ENCODE measurements at places on chromosomes 16 and 17. TPM values are rescaled to one million over a fixed set of nuclear protein-coding genes. Genes with fewer than 3 reads are reported as not detected.

DNA sequence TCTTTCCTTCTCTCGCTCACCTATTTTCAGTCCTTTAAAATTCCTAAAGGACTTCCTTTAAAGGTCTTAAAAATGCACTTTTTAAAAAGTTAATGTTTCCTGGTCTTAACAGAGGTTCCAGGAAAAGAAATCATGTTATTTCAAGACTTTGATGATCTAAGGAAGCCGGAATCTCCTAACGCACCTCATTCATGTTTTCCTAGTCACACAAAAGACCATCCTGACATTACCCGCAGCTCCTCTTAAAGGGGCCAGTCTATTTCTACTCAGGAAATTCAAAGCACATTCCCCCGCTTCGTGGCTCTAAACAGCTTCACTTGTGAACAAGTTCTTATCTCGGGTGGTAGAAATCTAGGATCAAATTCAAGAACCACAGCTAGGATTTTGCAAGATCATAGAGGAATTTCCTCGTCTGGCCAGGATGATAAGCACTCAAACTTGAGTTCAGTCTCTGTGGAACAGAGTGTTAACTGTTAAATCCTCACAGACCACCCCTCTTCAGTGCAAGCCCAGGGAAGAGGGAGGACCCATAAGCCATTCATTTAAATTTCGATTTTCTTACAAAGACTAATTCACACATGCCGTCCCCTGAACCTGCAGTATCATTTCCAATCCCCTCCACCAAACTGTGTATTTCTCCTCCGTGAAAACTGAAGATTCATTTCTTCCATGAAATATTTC, 137.1 kb upstream of the AXIN2 start:
- no peak for DNase-seq

- no peak for DNase-seq
These were observed 7.0 kb downstream of the TPSD1 start for GRCh38 chr16:1262846-1263221.

DNA sequence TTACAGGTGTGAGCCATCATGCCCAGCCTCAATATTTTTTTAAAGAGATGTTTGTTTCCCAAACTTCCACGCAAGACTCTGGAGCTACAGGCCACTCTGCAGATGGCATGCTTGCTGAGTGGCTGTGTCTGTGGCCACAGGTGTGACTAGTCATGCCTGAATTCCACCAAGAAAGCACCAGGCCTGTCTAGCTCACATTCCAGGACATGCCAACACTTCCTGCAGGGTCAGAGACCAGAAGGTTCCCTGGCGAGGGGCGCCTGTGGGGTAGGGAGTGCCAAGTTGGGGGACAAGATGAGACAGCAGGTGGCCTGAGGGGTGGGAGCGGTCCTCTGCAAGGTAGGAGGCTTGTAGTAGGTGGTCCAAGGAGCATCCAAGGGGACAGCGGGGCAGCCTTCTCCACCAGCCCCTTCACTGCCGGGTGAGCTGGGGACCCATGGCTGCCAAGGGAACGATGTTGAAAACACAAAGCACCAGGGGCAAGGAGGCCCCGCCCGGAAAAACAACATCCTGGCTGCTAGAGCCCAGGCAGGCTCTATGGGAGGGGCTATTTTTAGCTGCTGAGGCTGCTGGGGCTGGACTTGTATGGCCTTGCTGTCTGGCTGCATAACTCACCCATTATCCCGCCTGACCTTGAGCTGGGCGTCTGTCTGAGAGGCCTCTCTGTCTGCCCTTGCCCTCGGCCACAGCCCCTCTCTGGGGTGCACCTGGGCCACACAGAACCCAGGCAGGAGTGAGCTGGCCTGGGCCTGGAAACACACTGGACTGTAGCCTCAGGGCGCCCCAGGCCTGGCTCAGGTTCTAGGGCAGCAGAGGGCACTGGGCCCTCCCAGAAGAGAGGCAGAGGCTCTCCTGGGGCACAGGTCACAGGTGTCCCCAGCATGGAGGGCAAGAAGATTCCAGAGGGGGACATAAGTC, 5.7 kb downstream of the TRIM47 start:
- peak; percentile 85 for DNase-seq

DNA sequence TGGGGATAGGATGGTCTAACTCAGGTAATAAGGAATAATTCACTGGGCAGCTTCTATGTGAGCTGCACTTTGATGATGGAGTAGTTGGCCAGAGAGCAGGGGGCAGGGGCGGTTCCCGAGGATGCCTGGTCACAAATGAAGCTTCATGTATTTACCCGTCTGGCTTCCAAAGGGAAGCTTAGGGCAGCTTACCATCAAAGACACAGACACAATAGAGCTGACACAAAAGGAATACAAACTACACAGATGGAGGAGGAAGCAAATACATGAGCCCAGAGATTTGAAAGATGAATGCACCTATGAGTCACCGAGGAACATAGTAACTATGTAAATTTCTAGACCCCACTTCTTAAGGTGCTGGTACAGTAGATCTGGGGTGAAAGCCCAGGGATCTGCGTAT, 8.7 kb upstream of the EMP2 start:
- no peak for DNase-seq

- no peak for DNase-seq
These were observed 488 bp downstream of the C17orf113 start for GRCh38 chr17:42049834-42050392.

- no peak for DNase-seq
These were observed 23.7 kb downstream of the ACSF3 start for GRCh38 chr16:89117227-89117974.

The NDRG4 gene
- total RNA-seq, result 3.0 TPM

The TPPP3 gene
- 1.6 TPM for total RNA-seq

Data from thymus (tissue), 14 donors.